ENCODE measurements at places on chromosomes 7 and 10.

DNA sequence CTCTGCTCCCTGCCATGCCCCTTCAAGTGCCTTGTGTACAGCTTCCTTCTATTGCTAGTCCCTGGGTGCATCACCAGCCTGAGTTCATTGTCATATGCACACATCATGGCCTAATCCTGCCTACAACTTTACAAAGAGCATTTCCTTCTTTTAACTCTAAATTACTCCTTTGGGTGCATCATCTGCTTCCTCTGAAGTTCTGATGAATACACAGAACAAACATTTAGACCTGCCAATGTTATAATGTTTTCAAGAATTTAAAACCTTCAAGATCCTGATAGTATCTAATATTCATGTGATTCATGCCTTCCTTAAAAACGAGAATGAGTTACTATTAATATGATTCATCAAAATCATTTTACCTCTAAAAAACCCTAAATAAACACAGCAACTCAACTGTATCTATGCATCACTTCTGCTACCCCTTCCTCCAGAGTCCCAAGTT lies 357.1 kb downstream of the MAGI2 start:
- DNase-seq: no peak

DNA sequence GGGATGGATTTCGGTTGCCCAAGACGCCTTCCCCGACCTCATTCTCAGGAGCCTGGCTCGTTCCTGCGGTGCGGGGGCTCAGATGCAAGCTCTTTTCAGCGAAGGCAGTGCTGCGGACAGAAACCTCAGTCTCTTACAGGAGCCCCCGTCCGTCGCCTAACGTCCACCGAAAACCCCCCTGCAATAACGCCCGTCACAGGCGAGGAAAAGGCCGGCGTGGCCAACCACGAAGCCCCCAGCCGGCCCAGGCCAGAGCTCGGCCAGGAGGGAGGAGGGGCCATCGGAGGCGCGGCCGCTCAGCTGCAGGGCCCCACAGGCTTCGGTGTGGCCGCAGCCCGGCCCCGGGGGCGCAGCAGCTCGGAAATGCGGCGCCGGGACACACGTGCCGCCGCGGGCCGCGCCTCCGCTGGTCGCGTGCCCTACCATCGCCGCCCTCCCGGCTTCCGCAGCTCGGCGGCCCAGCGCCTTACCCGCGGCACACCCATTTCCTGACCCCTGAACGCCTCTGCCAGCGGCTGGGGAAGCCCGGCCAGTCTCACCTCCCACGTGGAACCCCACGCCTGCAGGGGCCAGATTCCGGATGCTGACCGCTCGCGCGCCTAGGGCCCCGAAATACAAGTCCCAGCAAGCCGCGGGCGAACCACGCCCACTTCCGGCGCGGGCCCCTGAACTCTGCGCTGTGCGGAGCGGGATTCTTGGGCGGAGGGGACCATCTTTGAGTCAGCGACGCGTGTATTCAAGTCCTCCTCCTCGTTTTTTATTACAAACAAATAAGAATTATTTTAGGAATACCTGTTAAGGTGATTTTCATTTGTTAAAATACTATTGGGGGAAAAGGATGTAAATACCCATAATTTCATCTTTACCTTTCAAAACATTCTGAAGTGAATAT lies at the start of gene ZNF239:
Gene ZNF239 (minus strand): TSS at position 616 of the 892 bp plus-strand sequence. CDS start 16,537 bp downstream, outside the sequence.
- DNase-seq: peak; percentile 77

DNA sequence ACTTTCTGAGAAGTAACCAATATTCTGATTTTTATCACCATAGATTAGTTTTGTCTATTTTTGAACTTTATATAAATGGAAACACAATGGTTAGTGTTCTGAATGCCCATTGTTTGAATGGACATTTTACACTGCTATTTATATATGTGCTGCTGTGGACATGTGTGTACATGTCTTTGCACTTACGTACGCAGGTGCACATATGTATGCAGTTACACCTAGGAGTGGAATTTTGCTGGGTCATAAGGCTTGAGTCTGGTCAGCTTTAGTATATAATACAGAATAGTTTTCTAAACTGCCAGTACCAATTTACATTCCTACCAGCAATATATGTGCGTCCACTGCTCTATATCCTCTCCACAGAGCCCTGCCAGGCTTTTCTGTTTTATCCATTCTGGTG lies 24.5 kb upstream of the ZEB1 start:
- DNase-seq: no peak

- DNase-seq: peak; percentile 88
Measured at GRCh38 chr7:106047818-106048705, 64.0 kb downstream of the SYPL1 start.

DNA sequence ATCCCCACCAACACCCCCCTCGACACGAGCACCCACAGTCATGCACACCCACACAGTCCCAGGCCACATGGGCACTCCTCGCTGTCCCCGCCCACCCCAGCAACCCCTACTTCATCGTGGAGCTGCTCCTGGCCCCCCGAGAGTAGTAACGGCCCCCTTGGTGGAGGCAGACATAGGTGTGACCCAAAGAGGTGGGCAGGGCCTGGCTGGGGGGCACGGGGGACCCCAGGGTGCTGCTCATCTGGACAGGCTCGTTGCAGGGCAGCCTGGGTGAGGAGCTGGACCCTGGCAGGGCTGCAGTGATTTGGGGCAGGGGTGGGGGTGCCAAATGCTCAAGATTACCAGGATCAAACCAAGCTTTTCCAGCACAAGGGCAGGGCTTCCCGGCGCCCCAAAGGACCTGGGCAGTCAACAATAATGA lies 42.4 kb upstream of the ZMIZ1 start:
- no peak for DNase-seq

DNA sequence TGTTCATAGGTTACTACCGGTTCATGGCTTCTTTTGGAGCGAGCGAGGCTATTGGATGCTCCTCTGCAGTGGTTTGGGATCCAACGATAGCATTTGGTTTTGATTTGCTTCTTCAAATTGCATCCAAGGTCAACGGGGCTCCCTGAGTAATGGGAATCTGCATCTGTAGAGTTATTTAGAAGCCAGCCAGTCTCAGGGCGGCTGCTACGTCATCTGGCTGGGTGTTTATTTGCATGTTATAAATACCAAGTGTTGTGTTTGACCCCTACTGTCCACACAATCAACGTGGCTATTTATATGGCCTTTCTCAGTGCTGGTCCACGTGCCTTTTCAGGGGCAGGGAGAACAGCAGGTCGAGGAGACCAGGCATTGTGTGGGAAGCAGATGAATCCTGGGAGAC lies 137.7 kb downstream of the PRPF18 start:
- no peak for DNase-seq

GRCh38 chr7:25891591-25891990 lies 260.4 kb upstream of the NFE2L3 start:
- no peak for DNase-seq

- no peak for DNase-seq
Measured at GRCh38 chr10:79077488-79078173, 8.9 kb downstream of the ZMIZ1 start.

DNA sequence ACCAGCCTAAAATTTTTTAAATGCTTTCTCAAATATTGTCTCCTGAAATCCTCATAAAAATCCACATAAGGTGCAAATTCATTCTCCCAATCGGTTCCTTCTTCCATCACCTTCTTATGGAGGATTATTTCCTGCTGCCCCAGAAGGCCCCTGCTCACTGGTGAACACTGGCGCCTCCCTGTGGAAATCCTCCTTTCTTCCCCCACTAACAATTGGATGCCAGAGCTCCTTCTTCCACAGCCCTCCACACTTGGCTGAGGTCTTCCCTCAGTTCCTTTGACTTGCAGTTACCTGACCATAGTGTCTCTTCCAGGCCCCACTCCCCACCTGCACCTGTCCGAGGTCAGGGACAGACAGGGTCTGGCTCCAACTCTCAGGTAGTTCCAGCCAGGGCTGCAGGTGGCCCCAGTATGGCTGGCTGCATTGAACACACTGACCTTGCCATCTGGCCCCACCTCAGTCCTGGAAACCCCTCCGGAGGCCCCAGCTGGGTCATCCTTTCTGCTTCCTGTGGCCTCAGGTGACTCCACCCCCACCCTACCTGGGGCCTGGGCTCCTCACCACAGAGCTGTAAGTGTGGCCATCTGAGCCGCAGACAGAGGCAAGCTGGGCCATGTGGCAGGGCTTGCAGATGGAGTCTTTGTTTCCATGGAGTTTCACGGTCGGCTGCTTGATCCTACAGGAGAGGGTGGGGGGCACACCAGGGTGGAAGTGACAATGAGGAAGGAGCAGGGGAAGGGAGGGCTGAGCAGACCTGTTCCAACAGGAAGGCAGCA lies 18.4 kb downstream of the SPOCK2 start:
- no peak for DNase-seq

- no peak for DNase-seq
Measured at GRCh38 chr7:13290975-13291374, 603.5 kb downstream of the ARL4A start.

DNA sequence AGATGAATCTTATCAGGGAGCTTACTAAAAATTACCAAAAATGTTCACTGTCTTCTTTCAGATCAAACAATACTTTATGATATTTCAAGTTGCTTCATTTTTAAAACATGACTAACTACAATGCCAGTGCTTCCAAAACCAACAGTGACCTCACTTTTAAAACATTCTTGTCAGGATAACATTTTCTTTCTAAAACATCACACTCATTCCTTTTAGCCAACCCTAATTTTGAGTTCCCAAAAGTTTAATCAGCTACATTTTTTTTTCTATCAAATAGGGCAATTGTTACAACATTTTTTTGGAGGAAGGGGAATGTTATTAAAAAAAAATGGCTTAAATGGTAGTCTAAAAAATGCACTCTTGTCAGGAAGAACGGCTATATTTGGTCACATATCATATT lies 37.3 kb downstream of the RTKN2 start:
- no peak for DNase-seq

- DNase-seq: peak; percentile 68
Measured at GRCh38 chr10:100009793-100010676, at the start of gene DNMBP. TSS of gene DNMBP (minus strand) at chr10:100009947. CDS start at chr10:99972124, 37,823 bp downstream.

DNA sequence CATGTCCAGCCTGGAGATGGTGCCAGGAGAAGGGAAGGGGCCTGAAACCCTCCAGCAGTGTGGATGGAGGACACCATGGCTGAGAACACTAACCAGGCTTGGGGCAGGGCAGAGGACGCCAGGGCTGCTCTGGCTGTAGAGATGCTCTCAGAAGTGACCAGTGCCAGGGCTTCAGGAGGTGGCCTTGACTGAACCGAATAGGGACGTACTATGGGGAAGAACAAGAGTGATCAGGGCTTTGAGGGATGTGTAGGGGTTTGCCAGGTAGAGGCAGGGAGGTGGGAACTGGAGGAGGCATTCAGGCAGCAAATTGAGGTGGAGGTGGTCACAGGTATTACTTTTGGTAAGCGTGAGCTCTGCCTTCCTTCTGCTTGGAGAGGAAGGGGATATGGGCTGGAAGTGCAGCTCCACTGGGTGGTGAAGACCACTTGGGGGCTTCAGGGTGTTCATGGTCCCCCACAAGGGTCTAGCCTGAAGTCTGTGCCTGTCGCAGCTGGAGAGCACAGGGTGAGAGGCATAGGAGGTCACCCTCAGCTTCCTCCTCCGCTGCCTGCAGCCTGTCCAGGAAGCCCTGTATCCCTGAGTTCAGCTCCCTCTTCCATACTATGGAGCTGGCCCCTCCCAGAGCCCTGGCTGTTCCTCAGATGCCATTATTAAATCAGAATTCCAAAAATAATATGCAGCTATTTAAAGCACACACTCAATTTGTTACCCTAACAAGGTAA lies 27.8 kb downstream of the ADCY1 start:
- DNase-seq: no peak

- peak; percentile 84 for DNase-seq
Measured at GRCh38 chr10:101047961-101048892, 13.6 kb upstream of the KAZALD1 start.

- no peak for DNase-seq
Measured at GRCh38 chr10:103692436-103692951, 162.9 kb downstream of the SH3PXD2A start.

GRCh38 chr7:31702354-31702753 lies 15.3 kb downstream of the PPP1R17 start:
- DNase-seq: no peak

DNA sequence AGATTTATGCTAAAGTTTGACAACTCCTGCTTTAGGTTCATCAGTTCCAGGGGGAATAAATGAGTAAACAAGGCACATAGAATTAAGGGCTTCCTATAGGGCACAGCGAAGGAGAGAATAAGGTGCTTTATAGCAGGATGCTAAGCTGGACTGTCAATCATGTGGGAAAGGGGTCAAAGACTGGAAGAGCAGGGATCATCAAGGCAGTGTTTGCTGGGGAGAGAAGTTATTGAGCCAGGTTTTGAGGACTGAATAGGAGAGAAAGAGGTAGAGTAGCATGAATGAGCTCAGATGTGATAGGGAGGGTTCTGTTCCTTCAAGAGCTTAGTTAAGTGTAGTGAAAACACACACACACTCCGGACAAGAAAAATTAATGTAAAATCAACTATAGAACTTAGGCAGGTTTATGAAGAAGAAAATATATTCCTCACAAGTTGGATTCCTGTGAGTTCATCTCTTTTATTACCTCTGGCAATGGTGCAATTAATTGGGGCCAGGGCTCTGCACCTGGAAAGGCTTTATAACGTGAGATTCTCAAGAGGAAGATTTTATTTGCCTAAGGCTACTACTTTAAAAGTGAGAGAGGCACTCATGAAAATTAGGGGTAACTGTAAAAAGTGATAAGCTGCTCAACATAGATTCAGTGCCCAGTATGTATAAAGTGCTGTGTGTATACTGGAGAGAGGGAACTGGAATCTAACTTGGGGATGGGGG lies 222.4 kb downstream of the AUTS2 start:
- peak; percentile 21 for DNase-seq

DNA sequence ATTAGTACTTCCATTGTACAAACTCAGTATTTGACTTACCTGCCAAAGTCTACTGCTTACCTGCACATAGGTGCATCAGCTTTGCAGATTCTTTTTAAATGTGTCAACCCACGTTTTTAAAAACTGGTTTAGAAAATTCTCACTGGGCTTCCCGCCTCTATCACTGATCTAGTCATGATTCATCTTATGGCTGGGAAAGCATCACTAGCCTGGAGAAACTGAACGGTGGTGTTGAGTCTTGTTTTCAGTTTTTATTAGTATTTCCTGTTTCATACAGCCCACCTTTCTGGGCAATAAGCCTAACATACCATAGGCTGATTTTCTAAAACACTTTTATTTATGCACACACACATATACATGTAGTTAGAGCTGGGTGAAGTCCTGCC lies 19.7 kb downstream of the DOCK1 start:
- DNase-seq: no peak

DNA sequence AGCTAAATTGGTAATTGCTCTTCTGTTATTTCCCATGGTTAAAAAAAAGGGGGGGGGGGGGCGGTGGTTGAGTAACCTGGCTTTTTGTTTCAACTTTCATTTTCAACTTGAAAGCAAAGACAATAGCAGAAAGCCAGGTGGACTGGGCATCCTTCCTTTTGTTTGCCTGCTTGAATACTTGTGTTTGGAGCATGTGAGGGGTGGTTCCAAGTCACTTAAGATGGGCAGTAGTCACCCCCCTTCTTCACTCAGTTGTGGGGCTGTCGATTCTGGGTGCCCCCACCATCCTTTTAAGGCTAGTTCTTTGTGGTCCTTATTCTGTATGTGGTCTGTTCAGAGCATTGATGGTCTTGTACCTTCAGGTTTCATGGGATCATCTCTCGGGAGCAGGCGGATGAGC lies 165.6 kb upstream of the PRR15 start:
- peak; percentile 76 for DNase-seq

DNA sequence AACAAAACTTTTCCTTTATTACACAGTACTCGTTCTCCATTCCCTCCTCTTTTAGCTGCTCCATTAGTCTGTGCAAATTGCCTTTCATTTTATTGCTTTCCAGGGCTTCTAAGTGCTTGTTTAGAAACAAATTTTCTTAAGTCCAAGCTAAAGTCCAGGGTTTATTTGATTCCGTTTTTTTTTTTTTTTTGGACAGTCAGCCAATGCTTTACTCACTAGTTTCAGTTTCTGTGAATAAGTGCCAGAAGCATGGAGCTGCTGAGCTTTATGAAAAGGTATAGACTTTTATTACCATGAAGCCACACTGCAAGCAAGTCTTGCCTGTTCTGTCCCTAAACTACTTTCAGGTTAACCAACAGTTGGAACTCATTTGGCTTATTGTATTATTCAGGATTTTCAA lies 455.0 kb downstream of the GFRA1 start:
- no peak for DNase-seq

Measured in NCI-H1417 (cell line).